ENCODE measurements at places on chromosomes 4 and X.

GRCh38 chrX:130628516-130628915 lies 226.7 kb downstream of the RBMX2 start:
- no peak for DNase-seq

- peak; percentile 28 for DNase-seq
Measured at GRCh38 chr4:147590249-147590920, 26.8 kb upstream of the TMEM184C start.

DNA sequence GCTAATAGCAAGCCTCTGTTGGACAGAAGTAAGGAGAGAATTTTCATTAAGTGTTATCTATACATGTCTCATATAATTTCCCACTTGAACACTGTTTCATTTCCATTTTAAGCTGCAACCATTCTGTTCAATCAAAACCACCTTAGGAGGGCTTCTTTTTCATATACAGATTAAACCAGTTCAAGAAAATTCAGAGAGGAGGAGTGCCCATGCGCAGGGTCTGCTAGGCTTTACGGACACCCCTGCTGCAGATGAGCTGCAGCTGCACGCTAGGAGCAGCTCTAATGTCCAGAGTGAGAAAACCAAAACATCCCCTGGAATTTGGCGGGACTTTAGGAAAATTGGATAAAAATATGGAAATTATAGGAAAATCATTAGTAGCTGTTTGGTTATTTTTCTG lies 541.0 kb downstream of the SPRY1 start:
- no peak for DNase-seq

GRCh38 chr4:36872679-36873078 lies 371.9 kb upstream of the NWD2 start:
- DNase-seq = no peak

- DNase-seq = no peak
Measured at GRCh38 chr4:108087293-108087967, 81.3 kb downstream of the LEF1 start.

- DNase-seq = no peak
Measured at GRCh38 chrX:51144828-51145442, 187.7 kb upstream of the NUDT10 start.

Measured in occipital lobe (tissue), 3 donors.